ENCODE measurements at places on chromosomes 6 and 20.

- DNase-seq = no peak
These were observed 260.7 kb upstream of the MAN1A1 start for GRCh38 chr6:119610265-119610664.

- DNase-seq = peak; percentile 47
These were observed 117.0 kb downstream of the ERMARD start for GRCh38 chr6:169868458-169868857.

- DNase-seq = no peak
These were observed 91.5 kb downstream of the FAM50B start for GRCh38 chr6:3940703-3941102.

DNA sequence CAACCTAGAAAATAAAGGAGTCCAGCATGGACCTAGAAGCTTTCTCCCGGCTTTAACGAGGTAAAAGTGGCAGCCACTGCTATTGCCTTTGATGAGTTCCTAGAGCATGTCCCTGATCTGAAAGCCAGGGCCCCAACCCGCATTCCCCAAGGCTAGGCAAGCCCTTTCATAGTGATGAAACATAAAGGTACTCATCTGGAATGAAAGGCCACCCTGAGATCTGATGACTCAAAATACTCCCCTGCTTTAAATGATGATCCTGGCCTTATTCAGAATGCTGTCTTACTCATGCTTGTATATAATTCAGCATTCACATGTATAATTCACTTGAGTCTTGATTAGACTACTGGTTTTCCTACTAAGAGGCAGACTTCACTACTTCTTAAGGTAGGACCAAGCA lies 21.3 kb downstream of the TTPAL start:
- DNase-seq = no peak
